ENCODE measurements at places on chromosomes 3 and 15. TPM values are rescaled to one million over a fixed set of nuclear protein-coding genes. Genes with fewer than 3 reads are reported as not detected.

The CCDC54 gene
- polyA plus RNA-seq, result not detected

The CD86 gene
- 0.38 TPM for polyA plus RNA-seq

The ZNF619 gene
- 1.3 TPM for polyA plus RNA-seq

- peaks cover 15% of the 10 kb centered on the region for H3K36me3 ChIP-seq
- no peaks in the 10 kb centered on the region for H3K27me3 ChIP-seq
- no peak overlapping the region for H3K27ac ChIP-seq
- H3K4me1 ChIP-seq, result no peaks in the 10 kb centered on the region
- no peak for DNase-seq
Observed at GRCh38 chr3:8938021-8938420, 25.3 kb downstream of the RAD18 start.

GRCh38 chr3:194766845-194767244 is 81.2 kb downstream of the FAM43A start:
- no peaks in the 10 kb centered on the region for H3K27me3 ChIP-seq
- no peaks in the 10 kb centered on the region for H3K36me3 ChIP-seq
- H3K27ac ChIP-seq, result no peak overlapping the region
- peaks cover 4% of the 10 kb centered on the region for H3K4me1 ChIP-seq
- H3K4me3 ChIP-seq, result no peak overlapping the region
- no peak for DNase-seq

DNA sequence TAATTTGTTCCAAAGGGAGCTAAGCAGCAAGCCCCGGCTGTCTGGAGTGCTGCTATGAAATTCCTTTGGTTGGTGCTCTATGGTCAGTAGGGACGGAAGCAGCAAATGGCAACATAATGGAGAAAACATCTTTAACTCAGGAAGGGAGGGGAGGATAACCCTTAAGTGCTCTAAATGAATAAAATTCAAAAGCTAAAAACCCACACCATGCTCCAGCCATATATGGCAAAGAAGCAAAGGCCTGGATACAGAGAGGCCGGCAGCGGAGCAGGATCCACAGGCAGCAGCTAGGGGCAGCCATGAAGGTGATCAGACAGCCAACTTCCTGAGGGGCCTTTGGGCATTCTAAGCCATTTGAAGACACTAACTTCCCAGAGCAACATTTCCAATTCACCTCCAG is 38.9 kb downstream of the IL17RD start:
- no peaks in the 10 kb centered on the region for H3K4me1 ChIP-seq
- no peak overlapping the region for H3K27ac ChIP-seq
- no peak overlapping the region for H3K4me3 ChIP-seq
- H3K36me3 ChIP-seq, result no peaks in the 10 kb centered on the region
- no peak for DNase-seq
- no peaks in the 10 kb centered on the region for H3K27me3 ChIP-seq

DNA sequence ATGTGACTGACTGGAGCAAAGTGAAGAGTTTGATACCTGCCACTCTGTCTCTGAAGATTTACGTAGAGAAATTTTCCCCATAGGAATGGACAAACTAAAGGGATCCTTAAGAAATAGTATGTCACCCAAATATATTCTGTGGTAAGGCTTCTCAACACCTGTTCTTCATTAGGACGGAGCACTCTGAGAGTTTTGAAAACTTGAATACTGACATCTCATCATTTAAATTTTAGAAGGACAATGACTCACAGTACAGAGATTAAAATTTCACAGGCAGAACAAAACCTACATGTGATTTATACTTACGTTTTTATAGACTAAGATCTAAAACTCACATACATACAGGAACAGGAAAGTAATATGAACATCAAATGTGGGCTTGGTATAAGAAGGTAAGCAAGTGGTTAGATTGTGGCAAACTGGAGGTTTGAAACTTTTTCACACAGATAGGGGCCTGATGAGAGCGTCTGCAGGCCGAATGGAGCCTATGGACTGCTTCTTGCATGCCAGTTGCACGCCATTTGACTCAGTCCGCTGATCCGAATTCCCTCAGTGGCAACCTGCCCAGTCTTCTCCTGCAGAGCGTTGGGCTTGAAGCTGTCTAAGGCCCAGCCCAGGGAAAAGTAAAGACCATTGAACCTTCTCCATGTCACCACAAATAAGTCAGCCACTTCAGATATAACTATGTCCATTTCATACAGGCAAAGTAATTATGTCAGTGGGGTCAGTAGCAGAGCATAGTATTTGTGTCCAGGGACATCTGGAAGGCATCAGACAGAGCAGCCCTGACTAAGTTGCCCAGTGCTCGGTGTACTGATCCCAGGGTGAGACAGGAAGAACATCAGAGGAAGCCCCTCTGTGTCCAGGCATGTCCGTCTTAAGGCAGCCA is 45.7 kb downstream of the ZBTB38 start:
- H3K4me1 ChIP-seq, result peaks cover 97% of the 10 kb centered on the region
- H3K27me3 ChIP-seq, result no peaks in the 10 kb centered on the region
- no peak overlapping the region for H3K4me3 ChIP-seq

- no peak overlapping the region for H3K27ac ChIP-seq
- H3K4me1 ChIP-seq, result peaks cover 23% of the 10 kb centered on the region
- no peak overlapping the region for H3K4me3 ChIP-seq
- no peak for DNase-seq
Observed at GRCh38 chr3:57793737-57794187, 37.7 kb downstream of the SLMAP start.

GRCh38 chr3:23518441-23518840 is 287.3 kb upstream of the UBE2E1 start:
- no peak overlapping the region for H3K4me3 ChIP-seq
- no peak overlapping the region for H3K27ac ChIP-seq
- no peaks in the 10 kb centered on the region for H3K4me1 ChIP-seq
- no peaks in the 10 kb centered on the region for H3K27me3 ChIP-seq
- H3K36me3 ChIP-seq, result no peaks in the 10 kb centered on the region

DNA sequence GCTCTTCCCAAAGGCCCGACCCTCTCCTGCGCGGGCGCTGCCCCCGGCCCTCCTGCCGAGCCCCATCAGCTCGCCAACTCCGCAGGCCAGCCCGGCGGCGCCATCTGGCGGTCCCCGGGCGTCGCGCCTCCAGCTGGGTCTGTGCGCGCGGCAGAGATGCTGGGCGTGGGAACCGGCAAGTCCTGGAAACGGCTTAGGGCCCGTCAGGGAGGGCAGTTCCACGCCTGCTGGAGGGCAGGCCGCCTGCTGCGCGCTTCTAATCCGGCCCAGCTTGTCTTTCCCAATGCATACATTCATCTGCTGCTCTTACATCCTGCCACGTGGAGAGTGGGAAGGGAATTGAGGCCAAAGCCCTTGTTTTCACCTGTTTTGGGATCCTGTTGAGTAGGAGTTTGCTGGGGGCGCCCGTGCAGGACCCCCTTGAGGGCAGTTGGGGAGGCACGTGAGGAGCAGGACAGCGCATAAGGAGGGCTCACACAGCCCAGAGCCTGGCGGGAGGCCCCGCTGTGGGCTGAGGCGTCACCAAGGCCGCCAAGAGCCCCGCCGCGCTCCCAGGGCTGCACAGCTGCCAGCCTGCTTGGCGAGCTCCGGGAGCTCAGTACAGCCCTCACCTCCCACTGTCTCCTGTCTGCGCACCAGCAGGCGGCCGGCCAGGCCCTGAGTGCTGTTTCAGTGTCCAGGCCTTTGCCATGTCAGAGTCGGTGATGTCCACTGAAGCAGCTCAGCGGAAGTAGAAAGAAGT is 165.6 kb downstream of the NSMCE3 start:
- H3K4me3 ChIP-seq, result peak overlapping the region; percentile 50
- H3K4me1 ChIP-seq, result peaks cover 8% of the 10 kb centered on the region
- DNase-seq, result peak; percentile 74
